ENCODE measurements at places on chromosomes 3 and 15. TPM values are rescaled to one million over a fixed set of nuclear protein-coding genes. Genes with fewer than 3 reads are reported as not detected.

PLA2G4D gene
- not detected for total RNA-seq

MRPS22 gene
- total RNA-seq = 61.9 TPM

TF gene
- 9.5 TPM for total RNA-seq

SSUH2 gene
- total RNA-seq = not detected

MKRN3 gene
- total RNA-seq = 7.9 TPM

EXD1 gene
- 0.15 TPM for total RNA-seq

MB21D2 gene
- total RNA-seq = 7.8 TPM

CSPG5 gene
- 3.2 TPM for total RNA-seq

MED12L gene
- total RNA-seq = 2.8 TPM

All from Panc1 (cell line).